ENCODE measurements at places on chromosomes 1 and 21.
A peak's percentile ranks its signal among the peaks of the same experiment; 100 is the strongest.

GRCh38 chr1:3774946-3775489 is 2.5 kb downstream of the SMIM1 start:
- DNase-seq: peak; percentile 90

DNA sequence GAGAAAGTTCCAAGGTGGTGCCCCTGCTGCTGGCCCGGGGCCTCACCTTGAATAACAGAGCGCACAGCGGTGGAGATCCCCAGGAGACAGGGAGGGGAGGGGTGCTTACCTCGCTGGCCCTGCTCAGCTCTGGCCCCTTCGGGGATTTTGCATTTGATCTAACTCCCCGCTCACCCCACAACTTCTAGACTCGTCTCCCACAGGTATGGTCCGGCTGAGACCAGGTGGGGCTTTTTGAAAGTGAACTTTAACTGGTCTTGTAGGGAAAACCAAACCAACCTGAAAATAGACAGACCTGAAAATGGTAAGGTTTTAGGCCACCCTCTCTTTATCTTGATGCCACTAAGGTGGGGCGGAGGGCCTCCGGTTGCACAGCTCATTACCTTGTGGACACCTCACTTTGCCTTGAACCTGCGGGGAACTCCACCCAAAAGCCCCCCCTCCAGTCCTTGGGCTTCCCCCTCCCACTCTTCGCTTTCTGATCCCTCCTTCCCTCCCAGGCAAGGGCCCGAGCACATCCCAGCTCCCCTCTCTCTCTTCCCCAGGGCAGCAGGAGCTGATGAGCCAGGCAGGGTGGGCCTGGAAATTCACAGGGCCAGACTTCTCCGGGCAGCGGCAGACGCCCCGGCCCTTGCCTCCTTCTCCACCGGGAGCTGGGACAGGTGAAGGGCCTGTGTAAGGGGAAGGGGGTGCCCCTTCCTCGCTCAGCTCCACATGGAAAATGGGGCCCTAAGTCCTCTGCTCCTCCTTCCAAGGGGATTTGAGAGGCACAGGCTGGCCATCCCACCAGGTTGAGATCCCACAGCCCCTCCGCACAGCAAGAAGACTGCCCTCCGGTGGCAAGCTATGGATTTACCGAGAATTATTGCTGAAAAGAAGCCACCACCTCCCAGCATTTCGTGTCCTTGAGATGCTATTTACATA is 16.1 kb downstream of the TNFRSF8 start:
- peak; percentile 23 for DNase-seq

DNA sequence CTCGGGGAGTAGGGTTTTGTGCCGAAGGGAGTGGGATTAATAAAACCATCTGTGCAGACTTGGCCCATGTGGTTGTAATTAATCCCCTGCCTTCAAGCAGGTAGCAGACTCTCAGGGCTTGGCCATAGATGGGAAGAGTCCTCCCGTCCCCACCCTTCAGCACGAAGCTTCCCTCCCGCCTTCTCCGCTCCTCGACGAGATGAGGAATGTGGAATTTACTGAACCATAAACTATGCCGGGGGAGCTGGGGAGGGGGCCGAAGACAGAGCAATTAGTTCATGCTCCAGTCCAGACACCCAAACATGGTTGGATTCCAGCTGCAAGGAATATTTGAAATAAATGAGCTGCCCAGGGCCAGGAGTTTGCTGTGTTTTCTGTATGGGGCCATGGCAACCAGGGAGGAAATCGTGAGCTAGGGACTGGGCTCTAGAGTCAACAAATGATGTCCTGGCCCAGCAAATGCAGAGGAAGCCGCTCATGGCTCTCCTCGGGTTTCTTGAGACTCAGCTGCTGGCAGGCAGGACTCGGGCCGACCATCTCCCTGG is 78.8 kb downstream of the SPSB1 start:
- no peak for DNase-seq

DNA sequence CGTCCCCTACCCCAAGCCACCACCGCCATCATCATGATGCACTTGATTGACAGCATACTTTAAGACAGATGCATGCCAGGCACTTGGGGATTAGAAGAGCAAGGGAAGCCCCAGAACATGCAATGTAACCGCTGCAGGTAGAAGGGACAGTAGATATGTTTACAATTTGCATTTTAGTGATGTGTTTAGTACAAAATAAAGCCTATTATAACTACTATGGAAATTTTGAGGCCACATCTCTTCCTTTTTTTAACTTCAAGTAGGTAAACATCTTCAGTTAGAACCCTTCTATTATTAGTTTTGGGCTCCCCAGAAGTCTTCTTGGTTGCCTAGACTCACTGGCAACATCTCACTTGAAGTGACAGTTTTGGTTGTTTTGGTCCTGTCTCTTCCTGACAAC is 25.3 kb downstream of the CR1L start:
- peak; percentile 45 for DNase-seq

DNA sequence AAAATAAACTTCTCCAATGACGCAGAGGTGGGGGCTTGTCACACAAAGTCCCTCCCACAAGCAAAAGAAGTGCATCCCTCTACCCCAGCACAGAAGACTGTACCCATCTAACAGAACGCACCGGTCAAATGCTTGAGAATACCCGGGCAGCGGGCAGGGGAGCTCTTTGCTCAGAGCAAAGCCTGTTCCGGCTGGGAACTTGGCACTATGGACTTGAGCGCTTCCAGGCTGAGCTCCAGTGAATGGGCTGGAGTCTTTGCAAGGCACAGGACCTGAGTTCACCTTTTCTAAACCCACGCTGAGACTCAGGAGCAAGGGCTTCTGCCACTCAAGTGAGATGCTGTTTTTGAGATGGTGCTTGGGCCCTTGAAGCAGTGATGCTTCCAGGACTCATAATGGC is 20.3 kb downstream of the RHBG start:
- DNase-seq: no peak

- DNase-seq: no peak
These were observed 247.9 kb downstream of the ADGRL2 start for GRCh38 chr1:82048596-82048995.

DNA sequence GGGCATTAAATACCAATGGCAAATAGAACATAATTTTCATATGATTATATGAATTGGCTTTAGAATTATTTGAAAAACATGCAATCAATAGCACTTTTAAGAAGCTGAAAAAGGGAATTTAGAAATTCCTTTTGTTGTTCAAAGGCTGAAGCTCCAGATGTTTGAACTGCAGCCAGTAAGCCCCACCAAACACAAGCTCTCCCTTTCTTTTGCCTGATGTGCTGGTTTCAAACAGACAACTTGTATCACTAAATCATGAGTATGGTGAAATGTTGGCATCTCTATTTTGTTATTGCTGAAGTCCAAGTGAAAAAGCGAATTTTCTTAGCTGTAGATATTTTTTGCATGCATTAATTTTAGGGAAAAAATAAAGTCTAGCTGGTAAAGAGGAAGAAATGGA is 27.5 kb upstream of the NCAM2 start:
- DNase-seq: no peak

- no peak for DNase-seq
These were observed 36.7 kb upstream of the TMEM222 start for GRCh38 chr1:27285274-27285660.

- no peak for DNase-seq
These were observed 12.4 kb downstream of the ALX3 start for GRCh38 chr1:110057963-110058518.

DNA sequence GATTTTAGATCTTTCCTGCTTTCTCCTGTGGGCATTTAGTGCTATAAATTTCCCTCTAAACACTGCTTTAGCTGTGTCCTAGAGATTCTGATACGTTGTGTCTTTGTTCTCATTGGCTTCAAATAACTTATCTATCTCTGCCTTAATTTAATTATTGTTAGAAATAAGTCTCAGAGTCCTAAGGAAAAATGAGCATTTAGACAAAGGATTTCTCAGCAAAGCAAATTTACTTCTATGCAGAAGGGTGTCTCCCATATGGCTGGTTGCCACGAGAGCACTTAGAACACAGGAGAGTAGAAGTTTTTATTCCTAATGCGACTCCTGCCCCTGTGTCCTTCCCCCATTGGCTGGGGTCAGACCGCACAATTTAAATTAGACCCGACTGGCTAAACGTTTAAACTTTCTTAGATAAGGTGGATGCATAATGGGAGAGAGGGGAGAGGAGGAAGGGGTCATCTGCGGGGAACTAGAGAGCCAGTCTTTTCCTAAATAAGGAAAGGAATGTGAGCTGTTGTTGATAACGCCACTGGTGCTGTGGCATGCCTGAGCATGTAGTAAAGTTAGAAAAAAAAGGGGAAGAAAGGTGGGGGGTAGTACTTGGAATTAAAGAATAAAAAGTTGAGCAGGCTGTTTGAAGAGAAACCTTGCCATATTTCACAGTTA is 170.2 kb downstream of the DYRK1A start:
- no peak for DNase-seq

GRCh38 chr1:17572264-17572985 is 32.9 kb downstream of the ARHGEF10L start:
- DNase-seq: peak; percentile 11

DNA sequence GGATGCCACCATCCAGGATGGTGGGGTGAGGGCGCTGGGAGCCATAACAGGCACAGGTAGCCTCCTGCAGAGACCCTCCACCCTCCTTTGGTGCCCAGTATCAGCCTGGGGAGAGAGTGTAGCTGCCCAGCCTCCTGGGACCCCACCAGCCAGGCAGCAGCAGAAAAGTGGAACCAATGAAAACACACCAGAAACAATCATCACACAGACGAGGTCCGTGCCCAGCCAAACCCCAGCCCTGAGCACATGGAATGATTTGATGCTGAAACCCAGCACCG is 285.1 kb downstream of the PTPRU start:
- DNase-seq: no peak

GRCh38 chr1:77781683-77782082 is 2.2 kb downstream of the MIGA1 start:
- no peak for DNase-seq

- no peak for DNase-seq
These were observed 9.2 kb upstream of the PTGS2 start for GRCh38 chr1:186689376-186689775.

GRCh38 chr1:83746234-83746633 is 252.7 kb downstream of the TTLL7 start:
- no peak for DNase-seq

DNA sequence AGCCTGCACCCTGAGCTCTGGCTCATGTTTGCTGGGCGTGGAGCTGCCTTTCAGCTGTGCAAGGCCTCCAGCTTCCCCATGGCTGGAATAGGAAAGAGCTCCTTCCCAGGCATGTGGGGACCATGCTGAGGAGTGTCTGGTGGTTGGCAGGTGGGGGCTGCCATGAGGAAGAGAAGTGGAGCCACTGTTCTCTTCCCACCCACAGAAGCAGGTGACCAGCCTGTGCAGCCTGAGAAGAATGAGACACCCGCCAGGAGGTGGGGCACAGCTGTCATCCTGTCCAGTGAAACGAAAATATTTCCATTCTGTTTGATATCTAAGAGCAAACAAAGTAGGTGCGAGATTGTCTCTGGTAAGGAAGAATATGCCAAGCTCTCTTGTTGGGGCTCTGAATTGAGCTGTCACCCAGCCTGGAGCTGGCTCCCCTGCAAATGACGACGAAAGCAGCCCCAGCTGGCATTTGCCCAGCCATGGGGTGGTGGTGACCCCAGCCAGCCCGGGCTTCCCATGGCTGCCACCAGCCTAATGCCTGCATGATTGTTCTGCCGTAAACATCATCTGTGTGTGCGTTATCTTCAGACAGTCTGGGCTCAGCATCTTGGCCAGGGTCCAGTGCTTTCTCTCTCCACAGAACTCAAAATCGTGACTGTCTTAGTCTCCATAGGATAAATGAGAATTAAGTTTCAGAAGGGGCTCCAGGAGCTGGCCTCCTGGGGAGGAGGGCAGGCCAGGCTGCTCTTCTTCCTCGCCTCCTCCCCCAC is 429.8 kb upstream of the VAMP3 start:
- no peak for DNase-seq

- peak; percentile 16 for DNase-seq
These were observed 20.8 kb upstream of the RGS2 start for GRCh38 chr1:192787914-192788585.

DNA sequence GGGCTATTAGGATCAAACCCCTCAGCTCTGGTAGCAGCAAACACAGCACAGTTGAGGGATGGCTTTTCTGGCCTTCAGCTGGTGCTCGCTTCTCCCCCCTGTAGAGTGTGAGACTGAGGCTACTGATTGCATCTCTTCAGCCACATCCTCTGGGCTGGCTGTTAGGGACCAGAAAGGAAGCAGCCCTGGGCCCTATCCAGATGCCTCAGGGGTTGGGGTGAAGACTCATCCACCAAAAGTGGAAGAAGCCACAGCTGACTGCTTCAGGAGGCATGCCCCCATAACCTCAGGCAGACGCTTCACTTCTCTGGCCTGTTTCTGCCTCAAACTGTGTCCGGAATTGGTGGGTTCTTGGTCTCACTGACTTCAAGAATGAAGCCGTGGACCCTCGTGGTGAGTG is 6.2 kb upstream of the TMEM200B start:
- DNase-seq: no peak

GRCh38 chr1:22449636-22450035 is 2.0 kb upstream of the ZBTB40 start:
- DNase-seq: no peak

DNA sequence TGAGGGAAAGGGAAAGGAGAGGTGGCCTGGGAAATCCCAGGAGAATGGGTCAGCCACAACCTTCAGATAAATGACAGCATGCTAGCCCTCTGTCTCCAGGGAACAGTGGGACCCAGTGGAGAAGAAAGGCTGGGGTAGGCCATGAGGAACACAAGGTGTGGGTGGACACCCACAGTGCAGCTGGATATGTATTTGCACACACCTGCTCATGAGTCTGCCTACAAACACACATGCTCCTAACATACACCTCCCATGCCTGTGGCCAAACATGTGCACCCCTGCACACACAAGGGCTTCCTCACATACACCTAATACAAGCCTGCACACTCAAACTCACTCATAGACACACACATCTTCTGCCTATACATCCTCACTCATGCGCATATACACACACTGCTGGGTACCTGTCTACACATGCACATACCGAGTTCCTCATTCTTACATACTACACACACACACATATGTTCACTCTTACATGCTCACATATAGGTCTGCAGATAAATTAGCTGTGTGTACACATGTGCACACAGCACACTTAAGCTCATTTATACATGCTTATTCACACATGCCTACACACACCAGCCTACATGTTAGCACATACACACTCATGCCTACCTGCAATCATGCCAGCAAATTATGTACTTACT is 3.6 kb downstream of the C1orf216 start:
- no peak for DNase-seq

- no peak for DNase-seq
These were observed 16.7 kb upstream of the KCNJ15 start for GRCh38 chr21:38240129-38240528.

DNA sequence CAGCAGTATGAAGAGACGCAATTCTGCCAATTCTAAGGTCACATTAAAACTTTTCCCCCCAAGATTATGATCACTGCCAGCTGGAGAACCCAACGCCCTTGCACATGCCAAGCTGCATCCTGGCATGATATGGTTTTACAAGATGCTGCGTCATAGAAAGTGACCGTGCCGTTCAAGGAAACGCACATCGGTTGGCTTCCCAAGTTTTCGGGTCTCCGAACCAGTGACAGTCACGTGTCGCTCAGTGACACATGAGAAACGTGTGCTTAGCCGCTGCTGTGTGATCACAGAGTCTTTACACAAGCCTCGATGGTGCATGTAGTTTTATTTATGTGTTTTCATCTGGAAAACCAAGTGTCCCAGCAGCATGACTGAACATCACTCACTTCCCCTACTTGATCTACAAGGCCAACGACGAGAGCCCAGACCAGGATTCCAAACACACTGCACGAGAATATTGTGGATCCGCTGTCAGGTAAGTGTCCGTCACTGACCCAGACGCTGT is 7.4 kb downstream of the SMIM1 start:
- no peak for DNase-seq
